ENCODE measurements at places on chromosomes 6 and 20.

GRCh38 chr20:5651746-5652145 lies 98.5 kb upstream of the SHLD1 start:
- no peak for DNase-seq

- no peak for DNase-seq
These were observed 39.8 kb upstream of the SNAP25 start for GRCh38 chr20:10178727-10179313.

DNA sequence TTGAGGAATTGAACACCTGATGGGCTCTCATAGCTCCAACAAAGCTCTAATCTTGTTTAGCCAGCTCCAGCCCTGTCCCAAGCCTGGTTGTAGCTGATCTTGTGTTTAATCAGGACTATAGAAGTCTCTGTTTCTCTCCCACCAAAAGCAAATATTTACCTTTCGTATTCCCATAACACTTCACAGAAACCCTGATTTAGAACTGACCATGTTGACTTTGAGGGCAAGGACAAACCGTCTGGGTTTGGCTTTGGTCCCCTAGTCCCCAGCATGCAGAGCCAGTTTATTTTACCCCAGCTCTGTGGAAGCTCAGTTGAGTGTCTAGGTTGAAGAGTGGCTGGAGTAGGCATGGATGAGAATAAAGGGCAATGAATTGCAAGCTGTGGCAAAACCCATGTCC lies 18.0 kb upstream of the SIM1 start:
- DNase-seq = no peak

DNA sequence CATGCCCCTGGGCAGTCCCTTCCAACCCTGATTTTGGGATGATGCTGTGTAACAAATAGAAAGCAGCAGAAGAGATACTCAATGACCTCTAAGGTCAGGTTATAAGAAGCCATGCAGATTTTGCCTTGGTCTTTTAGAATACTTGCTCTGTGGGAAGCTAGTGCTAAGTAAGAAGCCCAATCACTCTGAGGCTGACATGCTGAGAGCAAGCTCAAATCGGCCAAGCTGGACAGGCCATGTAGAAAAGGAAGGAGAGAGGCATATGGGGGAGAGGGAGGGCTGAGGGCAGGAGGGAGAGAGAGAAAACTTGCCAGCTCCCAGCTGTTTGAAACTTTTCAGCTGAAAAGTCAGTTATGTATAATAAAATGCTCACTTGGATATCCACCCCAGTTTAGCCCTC lies 1021.6 kb upstream of the MAP3K7 start:
- DNase-seq = no peak

- DNase-seq = no peak
These were observed 61.2 kb upstream of the CDYL start for GRCh38 chr6:4714961-4715501.

DNA sequence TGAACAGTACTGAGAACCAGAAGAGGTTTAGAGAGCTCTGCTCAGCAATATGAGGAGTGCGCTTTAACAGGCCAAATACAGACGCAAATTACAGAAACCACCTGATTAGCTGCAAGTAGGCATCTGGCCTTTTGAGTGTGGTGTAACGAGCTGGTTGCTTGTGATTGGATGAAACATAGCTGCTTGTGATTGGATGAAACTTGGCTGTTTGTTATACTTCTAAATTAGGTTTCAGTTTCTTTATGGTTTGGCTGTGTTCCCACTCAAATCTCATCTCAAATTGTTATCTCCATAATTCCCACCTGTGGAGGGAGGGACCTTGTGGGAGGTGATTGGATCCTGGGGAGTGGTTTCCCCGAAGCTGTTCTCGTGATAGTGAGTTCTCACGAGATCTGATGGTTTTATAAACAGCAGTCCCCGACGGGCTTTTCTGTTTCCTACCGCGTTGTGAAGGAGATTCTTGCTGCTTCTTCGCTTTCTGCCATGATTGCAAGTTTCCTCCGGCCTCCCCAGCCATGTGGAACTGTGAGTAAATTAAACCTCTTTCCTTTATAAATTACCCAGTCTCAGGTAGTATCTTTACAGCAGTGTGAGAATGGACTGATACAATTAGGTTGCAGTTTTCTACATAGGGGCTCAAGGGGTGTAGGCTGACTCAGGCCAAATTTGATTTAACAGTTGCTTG lies 655.9 kb upstream of the MAN1A1 start:
- DNase-seq = no peak

GRCh38 chr6:126147291-126147815 lies 161.0 kb downstream of the TRMT11 start:
- no peak for DNase-seq

DNA sequence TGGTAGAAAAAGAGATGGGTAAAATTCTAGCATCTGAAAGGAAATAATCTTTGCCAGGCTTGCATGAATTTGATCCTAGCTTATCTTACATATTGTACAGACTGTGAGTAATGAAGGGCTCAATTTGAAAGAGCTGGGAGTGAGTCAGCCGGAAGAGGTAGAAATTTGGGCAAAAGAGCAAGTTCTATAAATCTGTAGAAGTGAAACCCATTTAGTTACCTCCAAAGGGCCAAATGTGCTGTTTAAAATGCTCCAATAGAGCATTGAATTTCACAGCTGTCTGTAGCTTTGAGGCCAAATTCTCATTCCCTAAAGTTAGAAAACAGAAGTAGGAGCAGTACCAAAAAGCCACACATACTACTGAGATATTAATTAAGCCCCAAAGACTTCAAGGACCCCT lies 466.1 kb downstream of the BTBD3 start:
- no peak for DNase-seq

DNA sequence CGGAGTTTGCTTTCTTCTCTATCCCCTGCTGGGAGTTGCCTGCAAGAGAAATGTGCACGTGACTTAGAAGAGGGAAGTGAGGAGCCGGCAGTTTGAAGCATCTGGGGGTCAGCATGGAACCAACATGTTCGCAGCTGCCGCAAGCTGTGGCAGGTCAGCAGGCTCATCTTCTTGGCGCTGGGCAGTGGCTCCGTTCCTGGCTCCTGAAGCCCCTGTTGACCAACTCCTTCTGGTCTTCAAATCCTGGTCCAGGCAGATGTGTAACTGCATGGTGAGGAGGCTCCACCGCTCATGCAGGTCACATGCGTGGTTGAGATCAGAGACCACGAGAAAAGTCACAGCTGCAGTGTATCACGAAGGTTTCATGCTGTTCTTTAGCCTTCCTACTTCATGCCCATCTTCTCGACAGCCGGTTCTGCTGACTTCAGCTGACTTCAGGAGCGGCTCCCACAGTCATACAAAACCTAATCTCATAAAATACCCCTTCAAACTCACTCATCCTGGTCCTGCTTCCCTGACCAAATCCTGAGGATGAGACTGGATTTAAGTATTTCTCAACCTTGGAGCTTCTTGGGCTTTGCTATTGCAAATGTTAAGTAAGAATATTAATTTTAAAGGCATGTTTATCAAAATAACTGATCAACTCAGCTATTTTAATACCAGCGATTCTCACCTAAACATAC lies 44.9 kb upstream of the BCAS1 start:
- no peak for DNase-seq

- DNase-seq = no peak
These were observed 23.9 kb upstream of the YWHAB start for GRCh38 chr20:44861531-44862006.

- no peak for DNase-seq
These were observed 88.2 kb upstream of the MPC1 start for GRCh38 chr6:166470863-166471410.

DNA sequence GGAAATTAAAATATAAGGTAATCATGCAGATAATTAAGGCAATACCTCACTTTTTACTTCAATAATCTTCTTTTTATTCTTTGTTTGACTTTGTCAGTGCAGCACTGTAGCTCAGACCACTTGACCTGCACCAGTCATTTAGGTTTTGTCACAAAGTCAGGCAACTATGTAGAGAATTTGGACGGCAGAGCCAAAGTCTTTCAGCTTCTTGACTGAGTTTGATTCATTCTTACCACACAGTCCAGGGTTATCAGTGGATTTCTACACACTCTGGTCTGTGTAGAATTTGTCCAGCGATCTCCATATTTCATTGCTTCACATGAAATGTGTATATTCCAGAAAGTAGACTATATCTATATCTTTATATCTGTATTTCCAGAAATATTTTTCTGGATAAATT lies 107.3 kb downstream of the TFAP2B start:
- DNase-seq = no peak

- DNase-seq = no peak
These were observed 12.5 kb downstream of the TRIM26 start for GRCh38 chr6:30200551-30201281.

GRCh38 chr6:30260036-30260504 lies 46.9 kb upstream of the TRIM26 start:
- no peak for DNase-seq

GRCh38 chr6:5670811-5671561 lies 335.7 kb downstream of the NRN1 start:
- no peak for DNase-seq

GRCh38 chr6:24148684-24149083 lies 22.7 kb downstream of the NRSN1 start:
- DNase-seq = no peak

GRCh38 chr6:90905351-90905750 lies 318.5 kb upstream of the MAP3K7 start:
- no peak for DNase-seq

DNA sequence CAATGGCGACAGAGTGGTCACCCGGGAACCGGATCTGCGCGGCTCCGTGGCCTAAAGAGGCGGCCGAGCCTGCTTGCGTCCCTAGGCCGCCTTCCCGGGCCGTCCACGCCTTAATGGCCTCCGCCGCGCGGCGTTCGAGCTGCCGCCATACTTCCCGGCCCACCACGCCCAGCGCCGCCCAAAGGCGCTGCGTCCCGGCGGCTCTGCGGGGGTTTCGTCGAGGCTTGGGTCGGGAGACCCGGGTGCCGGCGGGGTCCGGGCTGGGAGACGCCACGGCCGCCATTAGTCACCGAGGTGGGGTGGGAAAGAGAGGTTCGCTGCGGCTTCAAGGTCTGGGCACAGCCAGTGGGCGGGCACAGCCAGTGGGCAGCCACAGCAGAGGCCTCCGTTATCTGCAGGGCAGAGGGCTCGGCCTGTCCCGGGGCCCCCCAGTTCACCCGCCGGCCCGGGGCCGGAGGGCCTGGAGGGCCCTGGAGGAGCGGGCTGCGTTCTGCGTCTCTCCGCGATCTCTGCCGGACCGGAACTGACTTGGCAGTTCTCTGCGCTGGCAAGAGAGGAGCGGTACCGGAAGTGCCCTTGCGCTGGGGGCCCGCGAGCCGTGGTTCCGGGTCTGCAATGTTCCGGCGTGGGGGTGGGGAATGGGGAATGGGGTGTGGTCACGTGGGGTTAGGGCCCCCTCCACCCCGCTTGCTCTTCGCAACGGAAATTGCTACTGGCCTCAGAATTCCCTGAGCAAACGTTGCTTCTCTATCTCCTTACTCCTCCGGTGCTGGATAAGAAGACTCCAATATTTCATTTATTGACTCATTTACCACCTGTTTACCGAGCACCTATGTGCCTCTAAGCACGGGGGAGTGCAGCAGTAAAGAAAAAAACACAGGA lies 82.3 kb downstream of the CNBD2 start:
- peak; percentile 86 for DNase-seq

- DNase-seq = peak; percentile 36
These were observed 6.3 kb downstream of the BCAS1 start for GRCh38 chr20:54063992-54064676.

DNA sequence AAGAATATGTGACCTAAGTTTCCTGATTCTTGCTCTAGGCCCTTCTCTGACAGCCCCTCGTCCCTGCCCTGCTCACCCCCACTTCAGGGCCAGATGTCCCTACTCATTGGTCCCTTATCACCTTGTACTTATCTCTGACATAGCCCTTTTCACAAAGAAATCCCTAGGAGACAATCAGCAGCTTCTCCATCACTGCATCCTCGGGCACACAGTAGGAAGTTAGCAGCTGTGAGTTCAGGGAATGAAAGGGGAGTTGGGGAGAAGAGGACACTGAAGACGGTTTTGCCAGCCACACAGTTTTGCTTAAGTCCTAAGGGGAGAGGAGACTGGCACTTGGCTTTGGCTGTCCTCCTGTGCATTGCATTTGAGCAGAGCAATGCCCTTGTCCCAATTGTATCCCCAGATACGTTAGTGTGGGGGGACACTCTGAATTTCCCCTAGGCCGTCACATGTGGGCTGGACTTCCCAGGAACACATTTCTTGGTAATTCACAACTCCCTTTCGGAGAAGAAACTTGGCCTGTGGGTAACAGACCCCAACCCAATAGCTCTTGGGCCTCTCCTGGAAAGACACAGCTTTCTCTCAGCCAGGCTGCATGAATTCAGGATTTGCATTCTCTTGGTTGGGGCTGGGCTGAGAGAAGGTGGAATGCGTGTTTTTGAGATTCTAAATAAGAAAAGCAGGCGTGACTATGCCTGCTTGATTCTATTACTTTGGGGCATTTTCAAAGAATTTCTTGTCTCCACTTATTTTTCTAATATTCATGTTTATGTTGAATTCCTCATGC lies 177.6 kb downstream of the UST start:
- no peak for DNase-seq

DNA sequence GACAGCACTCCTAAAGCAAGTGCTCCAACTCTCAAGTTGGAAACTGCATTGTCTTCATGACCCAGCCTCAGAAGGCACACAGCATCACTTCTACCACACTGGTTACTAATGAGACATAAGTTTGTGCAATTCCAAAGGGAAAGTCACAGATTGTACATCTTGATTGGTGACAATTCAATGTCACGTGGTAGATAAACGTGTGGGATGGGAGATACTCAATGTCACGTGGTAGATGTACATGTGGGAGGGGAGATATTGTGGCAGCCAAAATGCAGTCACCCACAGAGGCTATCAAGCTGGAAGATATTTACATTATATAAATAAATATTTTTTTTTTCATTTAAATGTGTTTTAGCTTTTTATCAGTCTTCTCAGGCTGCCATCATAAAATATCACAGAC lies 393.3 kb downstream of the KIF16B start:
- no peak for DNase-seq

DNA sequence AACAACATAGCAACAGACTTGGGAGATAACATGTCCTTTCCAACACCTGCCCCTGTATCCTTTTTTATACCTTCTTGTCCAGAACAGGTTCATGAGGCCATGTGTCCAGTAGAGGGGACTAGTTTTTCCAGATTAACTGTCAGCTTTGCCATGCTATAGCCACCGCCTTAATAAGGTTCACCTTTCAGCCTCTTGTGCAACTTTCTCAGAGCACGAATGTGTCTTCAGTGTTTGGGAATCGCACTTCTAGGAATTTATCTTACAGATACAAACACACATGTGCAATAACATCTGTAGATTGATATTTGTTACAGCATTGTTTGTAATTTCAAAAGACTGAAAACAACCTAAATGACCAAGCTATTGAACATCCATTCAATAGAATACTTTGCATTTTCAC lies 21.4 kb downstream of the NCR2 start:
- DNase-seq = no peak
